ENCODE measurements at places on chromosomes 1 and 21. TPM values are rescaled to one million over a fixed set of nuclear protein-coding genes. Genes with fewer than 3 reads are reported as not detected.

DNA sequence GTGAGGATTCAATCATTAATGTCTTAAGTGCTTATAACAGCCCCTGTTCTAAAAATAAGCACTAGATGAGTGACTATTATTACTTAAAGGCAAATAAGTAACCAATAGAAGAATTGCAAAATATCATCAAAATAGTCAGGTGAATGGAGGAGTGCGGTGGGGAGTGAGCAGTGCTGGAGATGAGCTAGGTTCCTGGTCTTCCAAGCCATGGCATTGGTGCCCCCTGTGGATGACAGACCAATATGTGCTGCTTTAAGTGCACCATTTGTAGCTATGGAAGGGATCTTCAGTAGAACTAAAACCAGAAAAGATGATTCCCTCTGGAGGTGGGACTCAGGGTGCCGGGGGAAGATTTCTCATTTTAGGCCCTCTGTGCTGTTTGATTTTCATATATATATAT is 46.1 kb upstream of the SLC30A1 start:
- DNase-seq: peak; percentile 55
- no peaks in the 10 kb centered on the region for H3K27me3 ChIP-seq
- no peaks in the 10 kb centered on the region for H3K36me3 ChIP-seq

GRCh38 chr1:204673909-204674649 is 11.5 kb downstream of the LRRN2 start:
- no peak overlapping the region for H3K27ac ChIP-seq
- H3K36me3 ChIP-seq: no peaks in the 10 kb centered on the region
- H3K4me1 ChIP-seq: no peaks in the 10 kb centered on the region
- no peak for DNase-seq
- H3K4me3 ChIP-seq: no peak overlapping the region
- no peaks in the 10 kb centered on the region for H3K27me3 ChIP-seq

DNA sequence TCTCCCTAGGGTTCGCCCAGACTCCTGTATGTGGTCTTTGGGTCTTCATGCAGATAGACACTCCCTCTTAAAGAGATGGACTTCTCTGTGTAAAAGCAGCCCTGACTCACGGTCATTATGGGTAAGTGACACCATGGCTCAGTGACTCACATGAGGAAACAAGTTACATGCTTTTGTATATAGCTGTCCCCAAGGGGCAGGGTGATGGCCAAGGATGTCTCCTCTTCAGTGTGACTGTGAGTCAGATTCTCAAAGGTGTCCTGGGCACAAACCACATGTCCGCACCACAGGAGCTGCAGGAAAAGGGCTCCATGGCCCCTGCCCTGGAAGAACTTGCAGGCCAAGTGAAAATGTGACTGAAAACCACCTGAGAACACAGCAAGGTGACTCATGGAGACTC is 380.4 kb downstream of the NPHP4 start:
- DNase-seq: no peak
- no peak overlapping the region for H3K27ac ChIP-seq
- no peaks in the 10 kb centered on the region for H3K4me1 ChIP-seq
- no peak overlapping the region for H3K4me3 ChIP-seq
- no peaks in the 10 kb centered on the region for H3K27me3 ChIP-seq

DNA sequence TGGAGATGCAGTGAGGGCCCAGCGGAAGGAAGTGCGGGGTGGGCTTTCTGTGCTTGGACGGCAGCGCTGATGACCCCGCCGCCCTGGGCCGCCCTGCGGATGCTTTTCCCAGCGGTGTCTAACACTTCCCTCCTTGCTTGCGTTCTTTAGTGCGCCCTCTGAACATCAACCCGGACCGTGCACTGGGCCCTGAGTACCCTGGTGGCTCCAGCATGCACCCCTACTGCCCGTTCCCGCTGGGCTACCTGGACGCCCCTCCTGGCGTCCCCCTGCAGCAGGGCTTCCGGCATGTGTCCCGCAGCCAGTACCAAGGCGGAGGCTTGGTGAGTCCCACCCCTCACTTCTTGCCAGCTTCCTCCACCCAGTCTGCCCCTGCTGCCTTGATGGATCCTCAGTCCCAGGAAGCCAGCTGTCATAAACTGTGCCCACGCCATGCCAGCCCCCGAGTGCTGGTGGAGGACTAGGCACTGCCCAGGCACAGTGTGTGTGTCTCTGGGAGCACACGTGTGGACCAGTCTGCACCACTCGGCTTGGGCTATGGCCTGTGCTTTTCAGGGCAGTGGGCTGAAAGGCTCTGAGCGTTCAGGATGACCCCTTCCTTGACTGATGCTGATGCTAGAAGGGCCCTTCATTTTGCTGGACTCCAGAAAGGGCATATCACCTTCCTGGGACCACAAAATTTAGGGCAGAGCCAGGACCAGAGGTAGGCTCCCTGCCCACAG is 2.3 kb downstream of the DMRTB1 start:
- no peak for DNase-seq
- H3K36me3 ChIP-seq: no peaks in the 10 kb centered on the region
- no peak overlapping the region for H3K4me3 ChIP-seq
- no peaks in the 10 kb centered on the region for H3K27me3 ChIP-seq
- no peak overlapping the region for H3K27ac ChIP-seq

- H3K4me3 ChIP-seq: no peak overlapping the region
- no peaks in the 10 kb centered on the region for H3K4me1 ChIP-seq
- DNase-seq: no peak
- no peak overlapping the region for H3K27ac ChIP-seq
- H3K36me3 ChIP-seq: no peaks in the 10 kb centered on the region
These were observed 78.0 kb downstream of the LAMC2 start for GRCh38 chr1:183263886-183264602.

GRCh38 chr1:46903481-46903880 is 37.8 kb downstream of the CYP4A11 start:
- H3K4me3 ChIP-seq: no peak overlapping the region
- H3K4me1 ChIP-seq: no peaks in the 10 kb centered on the region
- peaks cover 3% of the 10 kb centered on the region for H3K27me3 ChIP-seq

- peaks cover 2% of the 10 kb centered on the region for H3K27me3 ChIP-seq
- H3K36me3 ChIP-seq: no peaks in the 10 kb centered on the region
- H3K4me3 ChIP-seq: no peak overlapping the region
- no peak overlapping the region for H3K27ac ChIP-seq
These were observed 36.7 kb downstream of the CRB1 start for GRCh38 chr1:197304638-197305200.

GRCh38 chr1:116262995-116263385 is 110.1 kb upstream of the ATP1A1 start:
- H3K4me1 ChIP-seq: no peaks in the 10 kb centered on the region
- DNase-seq: no peak
- H3K27ac ChIP-seq: no peak overlapping the region
- H3K27me3 ChIP-seq: no peaks in the 10 kb centered on the region
- no peak overlapping the region for H3K4me3 ChIP-seq

GRCh38 chr1:27392096-27392777 is at the start of gene GPR3:
TSS of gene GPR3 (plus strand) at chr1:27392622. CDS start at chr1:27393799, 1,177 bp downstream.
- peaks cover 24% of the 10 kb centered on the region for H3K4me1 ChIP-seq
- H3K4me3 ChIP-seq: peak within 1 kb of the TSS; percentile 60
- H3K27ac ChIP-seq: peak within 1 kb of the TSS; percentile 50
- H3K27me3 ChIP-seq: no peaks in the 10 kb centered on the region
- no peaks in the 10 kb centered on the region for H3K36me3 ChIP-seq

DNA sequence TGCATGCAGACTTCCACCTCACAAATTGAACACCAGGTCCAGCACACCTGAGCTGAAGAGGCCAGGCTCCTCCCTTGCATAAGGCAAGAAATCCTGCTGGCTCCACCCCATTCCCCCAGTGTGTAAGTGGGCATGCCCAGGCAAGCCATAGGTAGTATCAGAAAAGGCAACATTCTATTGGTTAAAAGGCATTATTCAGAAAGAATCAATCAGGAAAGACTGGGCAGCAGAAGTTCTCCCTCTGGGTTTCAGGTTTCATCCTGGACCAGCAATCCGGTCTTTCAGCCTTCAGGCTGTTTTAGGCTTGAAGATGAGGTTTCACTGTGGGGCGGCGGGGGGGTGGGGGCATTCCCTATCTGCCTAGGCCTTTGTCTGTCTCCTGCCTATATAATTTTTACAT is 42.0 kb upstream of the LHX8 start:
- no peaks in the 10 kb centered on the region for H3K36me3 ChIP-seq
- H3K27ac ChIP-seq: no peak overlapping the region
- no peaks in the 10 kb centered on the region for H3K4me1 ChIP-seq
- no peak overlapping the region for H3K4me3 ChIP-seq
- no peaks in the 10 kb centered on the region for H3K27me3 ChIP-seq
- DNase-seq: no peak

DNA sequence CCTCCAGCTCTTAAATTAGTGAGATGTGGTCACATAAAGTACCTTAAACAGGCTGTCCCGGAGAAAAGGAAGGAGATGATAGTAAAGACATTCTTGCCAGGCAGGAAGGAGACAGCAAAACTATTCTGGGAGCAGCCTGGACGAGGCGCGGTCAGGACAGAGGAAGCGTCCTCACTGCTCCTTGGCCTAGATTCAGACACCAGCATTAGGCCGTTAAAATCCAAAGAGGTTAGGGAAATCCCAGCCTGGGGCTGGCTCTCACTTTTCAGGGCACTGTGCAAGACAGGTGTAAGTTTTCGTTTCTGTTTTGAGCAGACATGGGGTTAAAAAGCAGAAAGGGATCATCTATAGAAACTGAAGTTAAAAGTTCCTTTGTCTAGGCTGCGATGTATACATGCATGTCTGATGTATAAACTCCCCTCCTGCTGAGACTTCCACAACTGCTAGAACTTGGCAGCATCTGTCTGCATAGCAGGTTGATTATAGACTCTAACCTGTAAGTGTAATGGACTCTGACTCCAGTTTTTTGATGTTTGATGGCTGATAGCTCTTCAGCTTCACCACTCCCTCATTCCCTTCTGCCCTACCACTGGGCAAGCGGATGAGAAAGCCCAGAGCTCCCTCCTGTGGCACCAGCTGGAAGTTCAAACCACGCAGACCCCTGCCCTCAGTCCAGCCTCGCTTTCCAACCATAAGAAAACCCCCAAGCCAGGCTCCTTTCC is 21.5 kb downstream of the STPG1 start:
- peak; percentile 80 for DNase-seq
- H3K27ac ChIP-seq: peak overlapping the region; percentile 81
- no peaks in the 10 kb centered on the region for H3K36me3 ChIP-seq

Gene LYPD8
- total RNA-seq: not detected

Gene LCE5A
- not detected for total RNA-seq

Gene GUCA2A
- total RNA-seq: not detected

Gene C1orf94
- not detected for total RNA-seq

Gene ELK4
- total RNA-seq: 151 TPM

Gene EDN2
- total RNA-seq: not detected
